ENCODE measurements at places on chromosomes 3 and 15.

DNA sequence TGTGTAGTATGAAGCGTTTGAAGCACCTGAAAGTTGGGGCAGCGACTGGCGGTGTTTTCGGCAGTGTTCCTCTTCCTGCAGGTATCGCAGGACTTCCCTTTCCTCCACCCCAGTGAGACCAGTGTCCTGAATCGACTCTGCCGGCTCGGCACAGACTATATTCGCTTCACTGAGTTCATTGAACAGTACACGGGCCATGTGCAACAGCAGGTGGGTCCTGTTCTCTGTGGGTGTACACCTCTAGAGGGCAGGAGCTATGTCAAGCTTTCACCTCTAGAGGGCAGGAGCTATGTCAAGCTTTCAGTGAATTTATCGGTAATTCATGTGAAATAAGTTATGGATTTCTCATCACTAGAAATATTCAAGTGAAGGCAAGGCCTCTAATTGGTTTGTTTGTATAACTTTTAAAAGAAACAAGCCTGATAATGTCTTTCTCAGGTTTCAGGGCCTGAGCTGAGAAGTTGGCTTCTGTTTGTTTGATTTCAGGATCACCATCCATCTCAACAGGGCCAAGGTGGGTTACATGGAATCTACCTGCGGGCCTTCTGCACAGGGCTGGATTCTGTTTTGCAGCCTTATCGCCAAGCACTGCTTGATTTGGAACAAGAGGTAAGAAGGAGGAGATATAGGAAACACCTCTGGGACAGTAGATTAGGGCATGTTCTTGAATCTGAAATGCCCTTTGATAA is 5.3 kb downstream of the TUBGCP4 start:
- DNase-seq: peak; percentile 61

- no peak for DNase-seq
Observed at GRCh38 chr3:39843440-39843839, 34.0 kb downstream of the MYRIP start.

DNA sequence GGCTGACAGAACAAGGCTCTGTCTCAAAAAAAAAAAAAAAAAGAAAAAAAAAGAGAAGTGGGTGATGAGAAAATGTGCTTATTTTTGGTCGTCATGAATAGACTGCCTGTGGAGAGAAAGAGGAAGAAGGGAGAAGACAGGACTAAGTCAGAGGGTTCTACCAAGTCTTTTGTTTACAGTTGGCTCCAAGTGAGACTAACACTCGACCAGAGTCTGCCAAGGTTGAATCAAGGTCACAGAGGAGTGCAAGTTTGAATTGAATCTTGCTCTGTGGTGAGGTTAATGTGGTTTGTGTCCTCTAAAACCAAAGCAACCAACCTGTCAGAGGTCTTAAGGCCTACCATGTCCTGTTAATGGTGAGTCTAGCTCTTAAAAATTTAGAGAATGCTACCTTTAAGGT is 334.1 kb upstream of the GRM7 start:
- DNase-seq: no peak

GRCh38 chr3:8641472-8641871 is 3.1 kb downstream of the SSUH2 start:
- no peak for DNase-seq

DNA sequence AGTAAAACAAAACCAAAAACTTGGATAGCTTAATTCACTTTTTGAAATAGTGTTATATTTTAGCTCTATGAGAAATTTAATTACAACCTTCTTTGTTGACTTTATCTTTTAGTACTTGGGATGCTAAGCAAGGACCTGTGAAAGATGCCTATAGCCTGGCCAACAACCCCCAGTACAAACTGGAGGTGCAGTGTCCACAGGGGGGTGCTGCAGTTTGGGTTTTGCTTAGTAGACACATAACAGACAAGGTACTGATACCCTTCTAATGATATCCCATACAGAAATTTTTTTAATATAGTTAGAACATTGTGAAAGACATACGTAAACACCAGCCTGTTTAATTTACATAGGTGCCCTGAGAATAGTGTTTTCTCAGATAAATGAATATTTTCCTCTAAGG is 35.3 kb downstream of the CAPN7 start:
- peak; percentile 62 for DNase-seq

GRCh38 chr15:67359431-67360079 is 105.0 kb downstream of the IQCH start:
- no peak for DNase-seq

GRCh38 chr15:68010361-68011153 is 43.6 kb upstream of the PIAS1 start:
- DNase-seq: no peak

GRCh38 chr3:141126661-141127343 is 75.7 kb downstream of the SPSB4 start:
- no peak for DNase-seq

DNA sequence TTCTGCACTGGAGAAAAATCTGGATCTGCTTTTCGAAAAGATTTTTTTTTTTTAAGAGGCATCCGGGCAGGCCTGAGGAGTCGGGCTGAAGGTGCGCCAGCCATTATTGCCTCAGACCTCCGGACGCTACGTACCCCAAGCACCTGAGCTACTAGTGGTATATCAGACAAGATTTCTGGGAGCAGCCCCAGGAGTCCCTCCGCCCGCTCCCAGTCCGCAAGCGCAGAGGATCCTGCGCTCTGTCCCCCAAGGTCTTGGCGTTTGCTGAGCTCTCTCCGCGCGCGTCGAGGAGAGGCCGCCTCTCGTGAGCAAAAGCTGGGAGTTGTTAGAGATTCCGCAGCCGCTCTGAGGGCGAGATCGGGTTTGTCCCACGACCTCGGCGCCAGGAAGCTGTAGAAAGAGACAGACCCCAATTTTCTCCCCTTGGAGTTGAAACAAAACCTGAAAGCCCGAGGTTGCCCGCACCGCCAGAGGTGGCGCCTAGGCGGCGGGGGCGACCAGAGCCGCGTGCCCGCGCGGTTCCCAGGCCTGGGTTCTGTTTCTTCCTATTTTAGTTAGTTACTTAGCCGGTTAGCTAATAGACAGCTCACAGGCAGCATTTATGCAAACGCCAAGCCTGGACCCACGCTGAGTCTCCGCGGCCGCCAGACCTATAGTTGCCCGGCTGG is 72.5 kb upstream of the POLG start:
- DNase-seq: peak; percentile 31

- DNase-seq: no peak
Observed at GRCh38 chr15:32870240-32871033, 152.6 kb downstream of the GREM1 start.

GRCh38 chr3:35254917-35255316 is 384.4 kb upstream of the ARPP21 start:
- no peak for DNase-seq

DNA sequence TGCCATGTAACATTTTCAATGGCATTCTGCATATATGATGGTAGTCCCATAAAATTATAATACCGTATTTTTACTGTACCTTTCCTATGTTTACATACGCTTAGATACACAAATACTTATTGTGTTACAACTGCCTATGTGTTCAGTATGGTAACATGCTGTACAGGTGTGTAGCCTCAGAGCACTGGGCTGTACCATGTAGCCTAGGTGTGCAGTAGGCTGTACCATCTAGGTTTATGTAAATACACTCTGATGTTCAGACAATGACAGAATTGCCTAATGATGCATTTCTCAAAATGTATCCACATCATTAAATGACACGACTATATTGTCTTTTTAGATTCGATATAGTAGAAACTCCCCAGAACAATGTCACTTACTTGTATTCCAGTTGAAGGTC is 22.7 kb downstream of the CD80 start:
- DNase-seq: no peak

GRCh38 chr3:134517791-134518190 is 31.9 kb downstream of the CEP63 start:
- DNase-seq: no peak

DNA sequence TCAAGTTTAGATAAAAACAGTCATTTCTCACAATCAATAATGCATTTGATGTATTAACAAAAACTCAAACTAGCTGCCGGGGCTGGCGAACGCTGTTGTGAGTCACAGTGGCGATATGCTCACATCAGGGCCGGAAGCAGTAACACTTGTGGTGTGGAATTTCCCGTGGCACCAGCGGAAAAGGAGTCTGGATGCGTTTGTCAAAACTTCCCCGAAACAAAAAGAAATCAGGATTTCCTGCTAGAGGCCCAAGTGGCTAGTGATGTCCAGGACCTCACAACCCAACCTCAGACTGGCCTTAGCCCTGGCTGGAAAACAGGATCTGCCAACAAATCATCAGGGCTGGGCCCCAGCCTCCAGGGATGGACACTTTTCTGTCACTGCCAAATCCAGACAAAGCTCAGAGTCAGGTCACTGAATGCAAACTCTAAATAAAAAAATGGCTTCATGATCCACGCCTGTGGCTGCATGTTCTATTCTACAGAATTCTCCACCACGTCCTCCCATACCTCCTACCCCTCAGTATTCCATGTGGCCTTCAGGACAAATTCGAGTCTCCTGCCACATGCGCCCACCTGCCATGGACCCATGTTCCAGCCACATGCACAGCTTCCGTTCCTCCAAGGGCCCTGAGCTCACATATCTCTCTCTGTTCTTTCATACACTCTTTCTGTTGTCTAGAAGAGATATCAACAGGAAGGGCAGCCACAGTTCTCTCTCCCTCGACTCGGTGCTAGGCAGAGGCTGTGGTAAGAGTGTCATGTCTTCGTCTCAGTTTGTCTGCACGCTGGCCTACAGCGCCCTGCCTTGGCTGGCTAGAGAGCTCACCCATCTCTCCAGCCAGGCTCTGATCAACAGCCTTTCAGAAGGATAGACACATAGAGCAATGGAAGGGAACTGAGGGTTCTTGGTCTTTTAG is 35.4 kb downstream of the EHD4 start:
- DNase-seq: peak; percentile 86

- DNase-seq: no peak
Observed at GRCh38 chr3:9021271-9022009, 58.2 kb upstream of the RAD18 start.

GRCh38 chr3:52705438-52705687 is 228 bp downstream of the GLT8D1 start:
- peak; percentile 72 for DNase-seq

GRCh38 chr3:37862219-37862902 is 681 bp downstream of the CTDSPL start:
- DNase-seq: peak; percentile 56

- DNase-seq: no peak
Observed at GRCh38 chr15:31300981-31301672, 25.5 kb upstream of the KLF13 start.

- DNase-seq: peak; percentile 77
Observed at GRCh38 chr3:184371570-184372018, 6.4 kb downstream of the THPO start.

- no peak for DNase-seq
Observed at GRCh38 chr15:88748081-88748480, 55.2 kb upstream of the ACAN start.

- DNase-seq: no peak
Observed at GRCh38 chr3:32208447-32208846, 30.0 kb upstream of the CMTM8 start.

GRCh38 chr3:45098310-45098709 is 47.9 kb downstream of the CDCP1 start:
- no peak for DNase-seq

DNA sequence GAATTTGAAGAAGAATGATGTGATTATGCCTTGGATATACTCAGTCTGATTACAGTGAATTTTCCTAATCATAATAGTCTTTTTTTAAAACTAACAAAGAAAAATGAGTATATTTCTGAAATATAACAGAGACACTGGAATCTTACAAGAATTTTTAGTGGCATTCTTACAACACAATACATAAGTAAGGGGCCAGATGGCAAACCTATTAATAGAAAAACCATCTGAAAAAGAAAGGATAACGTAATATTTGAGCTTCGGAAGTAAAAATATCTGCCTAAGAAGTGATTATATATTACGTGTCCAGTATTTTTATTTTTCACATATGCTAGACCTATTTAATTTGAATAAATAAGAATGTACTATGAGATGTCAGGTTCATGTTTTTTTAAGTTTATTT is 452.8 kb downstream of the NAALADL2 start:
- no peak for DNase-seq

DNA sequence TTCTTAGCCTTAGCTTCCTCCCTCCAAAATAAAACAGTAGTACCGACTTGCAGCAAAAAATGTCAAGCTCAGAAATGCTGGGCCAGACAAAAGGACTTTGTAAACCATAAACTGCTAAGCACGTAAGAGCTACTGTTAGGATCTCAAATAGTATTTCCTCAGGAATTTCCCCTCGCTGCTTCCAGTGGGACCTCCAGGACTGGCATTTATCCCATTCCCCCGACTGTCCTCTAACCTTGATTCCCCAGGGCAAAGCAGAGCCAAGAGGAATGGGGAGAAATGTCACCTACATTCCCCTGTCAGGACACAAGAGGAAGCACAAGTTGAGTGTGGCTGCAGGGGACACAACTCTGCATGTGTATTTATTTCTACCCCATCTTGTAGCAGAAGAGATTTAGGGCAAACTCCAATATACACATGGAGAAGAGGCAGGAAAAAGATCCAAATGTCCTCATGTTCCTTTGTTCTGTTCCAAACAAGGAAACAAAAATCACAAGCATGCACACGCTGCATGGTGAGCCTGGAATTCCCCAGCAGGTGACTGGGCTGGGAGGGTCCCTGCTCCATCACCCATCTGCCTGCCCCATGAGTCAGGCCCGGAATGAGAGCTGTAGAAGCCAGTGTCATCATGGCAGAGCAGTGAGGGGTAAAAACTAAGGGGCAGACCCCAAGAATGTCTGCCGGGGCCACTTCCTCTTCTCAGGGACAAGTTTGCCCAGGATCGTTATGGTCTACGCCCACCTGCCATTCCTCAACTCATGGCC is 4.2 kb downstream of the STOML1 start:
- no peak for DNase-seq

GRCh38 chr3:194009019-194009418 is 126.9 kb upstream of the HES1 start:
- DNase-seq: no peak

- no peak for DNase-seq
Observed at GRCh38 chr3:171342783-171343420, 117.3 kb downstream of the TNIK start.

DNA sequence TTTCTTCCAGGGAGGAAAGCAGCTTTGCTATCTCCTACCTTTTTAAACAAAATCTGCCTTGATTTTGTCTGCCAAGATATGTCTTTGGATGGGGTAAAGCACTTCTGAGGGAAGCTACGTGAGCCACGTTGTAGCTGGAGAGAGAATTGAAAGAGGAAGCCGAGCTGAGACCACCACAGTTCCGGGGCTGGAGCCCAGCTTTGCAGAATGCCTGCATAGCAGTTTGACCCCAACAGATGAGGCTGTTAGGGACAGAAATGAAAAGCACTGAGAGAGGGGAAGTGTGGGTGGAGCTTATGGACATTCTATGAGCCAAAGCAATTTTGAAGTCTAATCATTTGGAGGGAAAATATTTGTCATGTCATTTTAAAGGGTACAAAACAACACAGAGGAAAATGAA is 45.4 kb downstream of the LIPC start:
- DNase-seq: peak; percentile 41

Data from activated CD8-positive, alpha-beta T cell treated with anti-CD3 and anti-CD28 coated beads for 36 hours (primary cell).